ENCODE measurements at places on chromosomes 3 and 15.

- no peak overlapping the region for H3K27ac ChIP-seq
- no peaks in the 10 kb centered on the region for H3K27me3 ChIP-seq
- DNase-seq: no peak
Observed at GRCh38 chr15:57263520-57263919, 112.8 kb upstream of the CGNL1 start.

DNA sequence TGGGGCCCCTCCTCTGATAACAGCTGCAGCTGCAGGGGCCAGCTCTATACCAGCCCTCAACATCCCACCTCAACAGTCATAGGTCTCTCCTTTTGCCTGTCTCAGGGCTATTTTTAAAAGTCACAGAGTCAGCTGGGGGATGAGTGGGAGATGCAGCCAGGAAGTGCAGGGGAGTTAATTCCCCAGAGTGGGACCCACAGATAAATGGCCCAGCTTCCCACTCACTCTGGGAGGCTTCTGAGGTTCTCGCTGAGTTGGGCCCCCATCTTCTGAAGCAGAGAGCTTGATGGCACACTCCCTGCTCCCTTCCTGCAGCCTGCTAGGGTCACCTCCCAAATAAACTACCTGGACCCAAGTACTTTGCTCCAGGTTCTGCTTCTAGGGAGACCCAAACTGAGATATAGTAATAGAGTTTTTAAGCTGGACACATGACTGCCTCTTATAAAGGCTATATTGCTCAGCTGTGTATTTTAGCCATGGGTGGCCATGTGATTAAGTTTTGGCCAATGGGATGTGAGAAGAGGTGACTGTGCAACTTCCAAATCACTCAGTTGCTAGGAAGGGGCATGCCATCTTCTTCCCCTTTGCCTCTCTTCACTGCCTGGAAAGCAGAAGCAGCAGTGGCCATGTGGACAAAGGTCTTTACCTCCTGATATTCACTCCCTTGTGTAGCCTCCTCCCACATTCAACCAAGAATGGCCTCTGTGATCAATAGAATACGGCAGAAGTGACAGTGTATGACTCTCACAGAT, 15.5 kb upstream of the VIPR1 start:
- no peak for DNase-seq
- H3K4me3 ChIP-seq: no peak overlapping the region
- peaks cover 19% of the 10 kb centered on the region for H3K4me1 ChIP-seq
- H3K27me3 ChIP-seq: no peaks in the 10 kb centered on the region
- no peaks in the 10 kb centered on the region for H3K36me3 ChIP-seq

DNA sequence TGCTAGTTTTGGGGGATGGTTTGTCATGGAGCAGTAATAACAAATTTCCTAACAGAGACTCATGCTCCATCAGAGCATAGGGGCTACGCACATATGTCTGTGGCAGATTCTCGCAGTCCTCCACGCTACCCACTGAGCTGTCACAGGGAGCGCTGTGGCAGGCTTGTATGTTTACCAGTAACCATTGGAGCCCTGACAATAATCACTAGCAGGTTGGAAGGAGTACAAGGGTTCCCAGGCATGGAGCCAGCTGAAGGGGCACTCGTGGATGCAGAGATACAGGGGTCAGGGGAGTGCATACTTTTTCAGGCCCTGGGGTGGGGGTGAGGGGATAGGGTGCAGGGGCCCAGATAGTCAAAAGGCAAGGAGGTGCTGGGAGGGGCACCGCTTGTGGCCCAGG, 7.9 kb upstream of the GP9 start:
- H3K27ac ChIP-seq: peak overlapping the region; percentile 56
- H3K36me3 ChIP-seq: no peaks in the 10 kb centered on the region
- no peak overlapping the region for H3K4me3 ChIP-seq
- H3K4me1 ChIP-seq: peaks cover 4% of the 10 kb centered on the region
- DNase-seq: no peak

DNA sequence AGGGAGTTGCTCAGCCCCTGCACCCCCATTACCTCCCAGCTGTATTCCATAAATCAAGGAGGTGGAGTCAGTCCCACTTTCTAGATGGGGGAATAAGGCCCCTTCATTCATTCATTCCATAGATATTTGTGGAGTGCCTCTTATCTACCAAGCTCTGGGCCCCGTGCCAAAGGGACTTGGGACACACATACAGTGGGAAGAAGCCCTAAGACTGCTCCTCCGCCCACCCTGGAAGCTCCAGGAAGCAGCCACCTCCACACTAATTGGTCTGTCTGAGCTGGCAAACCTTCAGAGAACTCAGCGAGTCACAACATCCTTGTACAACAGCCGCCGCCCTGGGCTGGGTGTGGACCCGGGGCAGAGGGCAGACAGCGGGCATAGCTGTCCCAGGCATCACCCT, 6.4 kb downstream of the STRA6 start:
- no peak overlapping the region for H3K27ac ChIP-seq
- H3K4me1 ChIP-seq: no peaks in the 10 kb centered on the region
- no peaks in the 10 kb centered on the region for H3K27me3 ChIP-seq
- H3K36me3 ChIP-seq: no peaks in the 10 kb centered on the region

DNA sequence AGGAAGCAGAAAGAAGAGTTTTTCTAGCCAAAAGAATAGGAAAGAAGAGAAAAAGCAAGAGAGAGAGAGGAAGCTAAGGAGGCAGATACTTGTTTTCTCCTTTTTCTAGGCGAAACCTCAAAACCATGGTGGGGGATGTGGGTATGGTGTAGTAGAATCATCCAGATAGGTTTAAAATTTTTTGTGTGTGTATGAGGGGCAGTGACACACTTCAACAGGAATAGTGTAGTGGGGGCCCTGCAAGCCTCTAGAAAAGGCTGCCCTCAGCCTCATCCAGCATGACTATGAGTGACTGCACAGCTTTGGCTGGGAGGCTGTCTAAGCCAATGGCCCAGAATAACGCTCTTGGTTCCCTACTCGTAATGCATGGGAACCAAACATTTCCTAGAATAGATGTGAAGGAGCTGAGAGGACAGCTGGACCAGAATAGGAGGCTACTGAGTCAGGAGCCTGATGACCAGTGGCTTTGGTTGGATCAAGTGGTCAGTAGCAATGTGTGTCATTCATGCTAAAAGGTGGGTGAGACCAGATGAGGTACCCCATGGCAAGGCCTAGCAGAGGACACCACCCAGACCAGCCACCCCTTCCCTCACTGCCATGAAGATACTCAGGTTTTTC, 24.4 kb downstream of the MOBP start:
- no peaks in the 10 kb centered on the region for H3K4me1 ChIP-seq
- no peak overlapping the region for H3K27ac ChIP-seq
- no peak for DNase-seq
- no peak overlapping the region for H3K4me3 ChIP-seq
- H3K36me3 ChIP-seq: no peaks in the 10 kb centered on the region

DNA sequence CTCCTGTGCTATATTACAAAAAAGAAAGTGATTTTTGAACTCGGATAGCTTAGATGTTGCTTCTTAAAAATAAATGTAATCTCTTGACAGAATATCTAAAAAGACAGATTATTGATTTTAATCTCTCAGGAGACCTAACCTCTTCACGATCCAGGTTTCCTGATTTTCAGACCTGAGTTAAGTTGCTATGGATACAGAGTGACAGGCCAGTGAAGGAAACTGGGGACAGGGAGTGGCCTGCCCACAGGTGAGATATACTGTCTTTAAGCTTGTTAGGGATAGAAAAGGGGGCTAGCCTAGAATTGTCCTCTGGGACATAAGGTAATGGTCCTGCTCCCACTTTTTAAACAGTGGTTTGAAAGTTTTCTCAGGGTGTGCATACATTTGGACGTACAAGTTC, 73.2 kb downstream of the CCNL1 start:
- peaks cover 8% of the 10 kb centered on the region for H3K4me1 ChIP-seq
- no peak overlapping the region for H3K4me3 ChIP-seq
- H3K27me3 ChIP-seq: no peaks in the 10 kb centered on the region
- no peak for DNase-seq
- peak overlapping the region; percentile 97 for H3K27ac ChIP-seq
- no peaks in the 10 kb centered on the region for H3K36me3 ChIP-seq

GRCh38 chr3:113662824-113663223, 33.6 kb downstream of the USF3 start:
- DNase-seq: no peak
- H3K36me3 ChIP-seq: peaks cover 4% of the 10 kb centered on the region
- H3K4me3 ChIP-seq: no peak overlapping the region
- no peaks in the 10 kb centered on the region for H3K4me1 ChIP-seq
- H3K27ac ChIP-seq: no peak overlapping the region

DNA sequence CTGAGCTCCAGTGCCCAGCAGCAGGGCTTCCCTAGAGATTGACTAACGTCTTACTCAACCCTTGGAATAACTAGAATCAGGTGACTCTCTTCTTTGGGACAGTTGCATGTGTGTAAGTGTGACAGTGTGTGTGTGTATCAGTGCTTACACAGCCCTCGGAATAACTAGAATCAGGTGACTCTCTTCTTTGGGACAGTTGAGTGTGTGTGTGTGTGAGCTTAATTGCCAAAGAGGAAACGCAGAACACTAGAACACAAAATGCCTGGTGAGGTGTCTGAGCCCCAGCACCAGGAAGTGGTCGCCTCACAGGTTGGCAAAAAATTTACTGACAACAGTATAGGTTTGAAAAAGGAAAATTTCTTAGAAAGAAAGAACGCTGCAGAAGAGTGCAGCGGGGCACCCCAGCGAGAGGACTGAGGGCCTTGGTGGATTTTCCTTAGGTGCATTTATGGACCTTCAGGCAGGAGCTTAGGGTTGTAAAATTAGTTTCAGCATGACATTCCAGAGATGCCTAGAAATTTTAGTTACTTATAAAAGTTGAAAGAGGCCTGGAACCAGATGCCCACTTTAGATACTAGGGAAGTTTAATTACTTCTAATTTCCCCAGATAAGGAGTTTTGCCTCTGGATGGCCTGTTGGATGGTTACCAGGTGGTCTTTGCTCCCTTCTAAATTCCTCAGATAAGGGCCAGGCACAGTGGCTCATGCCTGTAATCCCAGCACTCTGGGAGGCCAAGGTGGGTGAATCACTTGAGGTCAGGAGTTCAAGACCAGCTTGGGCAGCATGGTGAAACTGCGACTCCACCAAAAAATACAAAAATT, 3.7 kb upstream of the WDR82 start:
- DNase-seq: no peak
- H3K36me3 ChIP-seq: no peaks in the 10 kb centered on the region
- H3K4me1 ChIP-seq: peaks cover 5% of the 10 kb centered on the region

DNA sequence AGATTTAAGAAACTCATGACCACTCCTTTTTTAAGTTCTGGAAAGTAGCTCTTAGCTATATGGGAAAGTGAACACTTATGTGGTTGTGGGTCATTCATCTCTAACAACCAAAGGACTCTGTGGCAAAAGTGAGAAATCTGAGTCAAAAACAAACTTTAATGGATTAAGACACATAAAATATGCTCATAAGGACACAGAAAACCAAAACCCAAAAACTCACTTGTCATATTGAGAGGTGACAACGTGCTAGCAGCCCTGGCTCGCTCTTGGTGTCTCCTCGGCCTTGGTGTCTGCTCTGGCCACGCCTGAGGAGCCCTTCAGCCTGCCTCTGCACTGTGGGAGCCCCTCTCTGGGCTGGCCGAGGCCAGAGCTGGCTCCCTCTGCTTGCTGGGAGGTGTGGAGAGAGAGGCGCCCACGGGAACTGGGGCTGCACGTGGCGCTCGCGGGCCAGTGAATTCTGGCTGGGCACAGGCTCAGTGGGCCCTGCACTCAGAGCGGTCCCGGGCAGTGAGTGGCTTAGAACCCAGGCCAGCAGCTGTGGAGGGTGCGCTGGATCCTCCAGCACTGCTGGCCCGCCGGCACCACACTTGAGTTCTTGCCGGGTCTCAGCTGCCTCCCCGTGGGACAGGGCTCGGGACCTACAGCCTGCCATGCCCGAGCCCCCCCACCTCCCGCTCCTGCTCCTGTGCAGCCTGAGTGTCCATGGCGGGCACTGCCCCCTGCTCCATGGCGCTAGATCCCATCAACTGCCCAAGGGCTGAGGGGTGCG, 30.3 kb upstream of the SKIL start:
- no peak overlapping the region for H3K27ac ChIP-seq
- H3K4me3 ChIP-seq: no peak overlapping the region
- H3K36me3 ChIP-seq: no peaks in the 10 kb centered on the region
- no peak for DNase-seq
- no peaks in the 10 kb centered on the region for H3K27me3 ChIP-seq
- no peaks in the 10 kb centered on the region for H3K4me1 ChIP-seq

DNA sequence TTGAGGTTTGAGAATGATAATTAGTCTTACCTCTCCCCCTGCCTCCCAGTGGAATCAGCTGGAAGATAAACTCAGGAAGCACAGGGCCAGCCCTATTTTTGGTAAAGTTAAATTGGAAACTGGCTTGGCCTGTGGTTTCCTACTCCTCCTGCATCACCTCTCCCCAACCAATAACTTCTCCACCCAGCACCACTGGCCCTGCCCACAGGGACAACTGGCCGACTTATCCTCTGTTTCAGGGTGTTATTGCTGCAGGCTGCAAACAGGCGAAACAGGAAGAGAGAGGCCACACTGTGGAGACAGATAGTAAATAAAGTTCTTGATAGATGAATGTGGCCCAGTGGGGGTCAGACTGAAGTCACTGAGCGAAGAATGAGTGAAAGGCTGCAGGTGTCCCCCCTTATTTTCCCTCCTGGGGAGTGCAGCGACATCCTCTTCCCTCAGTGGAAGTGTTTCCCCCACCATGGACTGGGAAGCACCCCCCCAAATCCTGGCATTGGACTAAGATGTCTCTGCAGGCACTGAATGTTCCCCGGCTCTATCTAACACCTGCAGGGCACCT, 47.1 kb downstream of the PDIA5 start:
- H3K27me3 ChIP-seq: no peaks in the 10 kb centered on the region
- H3K36me3 ChIP-seq: no peaks in the 10 kb centered on the region
- H3K27ac ChIP-seq: no peak overlapping the region
- DNase-seq: no peak
- no peak overlapping the region for H3K4me3 ChIP-seq
- H3K4me1 ChIP-seq: no peaks in the 10 kb centered on the region

DNA sequence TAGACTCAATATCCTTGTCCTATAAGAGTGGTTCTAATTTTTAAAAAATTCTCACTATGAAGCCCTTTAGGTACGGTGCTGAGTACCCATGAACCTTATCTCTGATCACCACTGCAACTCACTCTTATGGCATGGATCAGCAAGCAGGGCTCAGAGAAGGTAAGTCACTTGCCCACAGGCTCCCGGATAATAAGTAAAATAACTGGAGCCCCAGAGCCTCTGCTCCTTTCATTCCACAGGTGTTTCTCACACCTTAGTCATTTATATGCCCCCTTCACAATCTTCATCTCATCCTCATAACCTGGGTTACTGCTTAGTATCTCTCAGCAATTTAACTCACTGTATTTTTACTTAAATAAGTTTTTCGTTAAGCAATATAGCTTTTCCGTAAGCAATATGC, 28.4 kb upstream of the AKAP13 start:
- no peaks in the 10 kb centered on the region for H3K27me3 ChIP-seq
- H3K4me1 ChIP-seq: no peaks in the 10 kb centered on the region
- no peak overlapping the region for H3K4me3 ChIP-seq
- no peak overlapping the region for H3K27ac ChIP-seq
- DNase-seq: no peak

- no peak overlapping the region for H3K27ac ChIP-seq
- no peak overlapping the region for H3K4me3 ChIP-seq
- no peak for DNase-seq
- H3K36me3 ChIP-seq: no peaks in the 10 kb centered on the region
Observed at GRCh38 chr3:52521881-52522650, 11.6 kb downstream of the NT5DC2 start.

Data from breast epithelium (tissue), 4 donors.